NCI-H1417 (cell line): ENCODE measurements at places on chromosomes 1 and 21.

- DNase-seq = no peak
Observed at GRCh38 chr21:28655471-28655870, 337.2 kb downstream of the LTN1 start.

GRCh38 chr1:231214918-231215680 lies 25.9 kb upstream of the GNPAT start:
- DNase-seq = no peak

GRCh38 chr1:1629430-1630190 lies 2.4 kb upstream of the MMP23B start:
- no peak for DNase-seq

GRCh38 chr21:27067226-27067625 lies 100.3 kb upstream of the ADAMTS5 start:
- no peak for DNase-seq

- DNase-seq = peak; percentile 24
Observed at GRCh38 chr1:27071049-27071416, 58.4 kb upstream of the TENT5B start.

- no peak for DNase-seq
Observed at GRCh38 chr1:207494171-207494570, 1.8 kb upstream of the CR1 start.

DNA sequence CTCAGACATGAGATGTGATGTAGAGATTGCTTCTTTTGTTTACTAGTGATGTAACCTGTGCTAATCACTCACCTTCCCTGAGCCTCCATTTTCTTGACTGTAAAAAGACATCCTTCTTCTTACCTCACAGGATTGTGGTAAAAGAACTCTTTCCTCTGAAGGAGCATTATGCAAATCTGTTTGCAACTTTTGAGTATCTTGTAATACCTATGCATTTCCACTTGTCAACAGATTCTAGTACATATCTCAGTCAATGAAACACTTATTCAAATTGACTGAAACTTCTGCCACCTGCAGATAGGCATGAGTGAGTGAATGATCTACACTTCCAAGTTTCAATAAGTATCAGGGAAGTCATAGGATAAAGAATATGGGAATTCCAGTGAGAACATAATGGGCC lies 174.7 kb downstream of the HHIPL2 start:
- DNase-seq = no peak

DNA sequence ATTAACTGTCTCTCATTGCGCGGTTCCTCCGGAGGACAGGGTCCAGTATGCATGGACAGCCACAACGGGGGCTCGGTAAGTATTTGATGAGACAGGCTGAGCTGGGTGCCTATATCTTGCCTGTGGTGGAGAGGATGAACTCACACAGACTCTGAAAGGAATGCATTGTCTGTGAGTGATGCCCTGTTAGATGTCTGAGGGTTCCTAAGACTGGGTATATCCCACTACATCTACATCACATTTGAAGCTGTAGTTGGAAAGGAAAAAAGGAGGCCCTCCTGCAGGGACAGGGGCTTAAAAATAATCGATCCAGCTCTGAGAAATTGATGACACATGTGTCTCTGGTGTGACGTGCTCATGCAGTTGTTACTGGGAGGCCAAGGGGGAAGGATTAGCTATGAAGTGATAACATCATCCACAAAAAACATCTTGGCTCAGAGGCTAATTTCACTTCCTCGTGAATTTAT lies 1.9 kb downstream of the ADARB1 start:
- no peak for DNase-seq

GRCh38 chr1:153444078-153444477 lies 16.4 kb downstream of the S100A7 start:
- no peak for DNase-seq

GRCh38 chr1:15246960-15247614 lies at the start of gene FHAD1:
Gene FHAD1 (plus strand): TSS chr1:15247223. CDS start chr1:15251785, 4,562 bp downstream.
- peak; percentile 89 for DNase-seq

DNA sequence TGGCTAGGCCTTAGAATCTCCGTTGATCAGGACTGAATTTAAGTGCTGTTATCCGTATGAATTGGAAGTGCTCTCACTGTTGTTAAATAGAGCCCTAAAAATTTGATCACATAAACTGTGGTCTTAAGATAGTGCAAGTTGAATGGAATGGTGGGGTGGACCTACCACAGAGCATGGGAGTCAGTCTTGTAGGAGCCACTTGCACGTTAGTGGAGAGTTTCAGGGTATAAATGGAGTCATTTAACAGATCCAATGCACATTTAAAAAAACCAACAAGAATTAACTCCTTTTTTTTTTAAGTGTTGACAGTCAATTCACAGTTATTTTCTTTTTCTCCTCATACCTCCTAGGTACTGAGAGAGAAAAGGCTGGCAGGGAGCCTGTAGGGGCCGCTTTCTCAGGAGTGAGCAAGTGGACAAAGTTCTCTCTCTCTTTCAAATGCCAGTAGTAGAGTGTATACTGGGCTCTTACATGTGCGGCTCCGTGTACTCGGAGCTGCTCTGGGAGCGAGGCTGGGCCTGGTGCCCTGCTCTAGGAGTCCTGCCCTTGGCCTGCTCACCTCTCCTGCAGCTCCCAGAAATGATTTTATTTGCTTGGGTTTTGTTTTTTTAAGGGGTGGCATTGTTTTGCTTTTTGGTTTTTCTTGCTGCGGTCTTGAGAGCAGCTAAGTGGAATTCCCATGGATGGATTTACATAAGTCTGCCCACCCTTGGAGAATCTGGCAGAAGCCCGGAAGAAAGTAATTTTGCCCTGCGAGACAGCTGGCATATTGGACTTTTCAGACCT lies 91.3 kb downstream of the ATP5PO start:
- DNase-seq = no peak

- DNase-seq = no peak
Observed at GRCh38 chr1:219883400-219884332, 44.7 kb downstream of the SLC30A10 start.

- no peak for DNase-seq
Observed at GRCh38 chr1:208540724-208541123, 296.5 kb upstream of the PLXNA2 start.

DNA sequence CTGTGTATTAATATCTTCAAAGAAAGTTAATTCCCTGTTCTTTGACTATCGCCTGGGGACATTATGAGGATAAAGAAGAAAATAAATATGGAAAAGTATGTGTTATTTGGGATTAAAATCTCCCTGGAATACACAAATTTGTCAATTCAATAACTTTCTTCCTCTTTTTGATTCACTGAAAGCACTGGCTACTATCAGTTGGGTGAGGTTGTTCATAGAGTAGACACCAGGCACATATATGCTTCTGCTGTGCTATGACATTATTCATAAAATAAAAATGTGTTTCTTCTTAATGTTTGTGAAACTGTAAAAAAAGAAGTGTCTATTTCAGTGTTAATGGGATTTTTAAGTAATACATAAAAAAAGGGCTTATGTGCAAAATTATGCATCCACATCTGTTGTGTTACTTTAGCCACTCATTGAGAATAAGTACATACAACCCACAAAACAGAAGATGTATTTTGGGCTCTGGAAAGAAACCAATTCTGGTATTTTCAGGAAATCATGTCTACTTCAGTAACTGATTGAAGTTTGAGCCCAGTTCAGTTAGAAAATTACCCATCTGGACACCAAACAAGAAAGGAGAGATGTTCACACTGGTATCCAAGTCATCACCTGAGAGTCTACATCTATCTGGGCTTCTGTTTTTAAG lies 169.4 kb downstream of the GABPA start:
- DNase-seq = no peak

GRCh38 chr1:232404981-232405731 lies 224.8 kb downstream of the SIPA1L2 start:
- no peak for DNase-seq

- DNase-seq = no peak
Observed at GRCh38 chr1:87599569-87599968, 270.9 kb downstream of the LMO4 start.

DNA sequence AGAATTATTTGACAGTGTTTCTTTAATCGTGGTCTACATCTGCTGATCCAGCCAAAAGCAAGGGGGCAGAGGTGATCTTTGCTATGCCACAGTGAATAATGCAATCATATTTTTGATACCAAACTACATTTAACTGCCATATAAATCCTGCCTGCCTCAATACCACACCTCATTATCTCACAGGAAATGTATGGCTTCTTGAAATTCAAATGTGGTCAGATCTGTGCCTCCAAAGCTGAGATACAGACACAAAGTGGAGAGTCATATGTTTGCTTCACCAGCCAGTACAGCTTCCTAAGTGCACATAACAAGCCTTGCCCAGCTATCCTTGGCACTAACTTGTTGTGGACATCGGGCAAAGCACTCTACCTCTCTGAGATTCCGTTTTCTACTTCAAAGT lies 250.0 kb upstream of the NFIA start:
- DNase-seq = no peak

- DNase-seq = no peak
Observed at GRCh38 chr1:206719169-206719839, 34.6 kb downstream of the MAPKAPK2 start.

- no peak for DNase-seq
Observed at GRCh38 chr1:218718206-218718605, 373.1 kb downstream of the TGFB2 start.

- no peak for DNase-seq
Observed at GRCh38 chr1:27237112-27237511, 2.7 kb downstream of the WDTC1 start.

DNA sequence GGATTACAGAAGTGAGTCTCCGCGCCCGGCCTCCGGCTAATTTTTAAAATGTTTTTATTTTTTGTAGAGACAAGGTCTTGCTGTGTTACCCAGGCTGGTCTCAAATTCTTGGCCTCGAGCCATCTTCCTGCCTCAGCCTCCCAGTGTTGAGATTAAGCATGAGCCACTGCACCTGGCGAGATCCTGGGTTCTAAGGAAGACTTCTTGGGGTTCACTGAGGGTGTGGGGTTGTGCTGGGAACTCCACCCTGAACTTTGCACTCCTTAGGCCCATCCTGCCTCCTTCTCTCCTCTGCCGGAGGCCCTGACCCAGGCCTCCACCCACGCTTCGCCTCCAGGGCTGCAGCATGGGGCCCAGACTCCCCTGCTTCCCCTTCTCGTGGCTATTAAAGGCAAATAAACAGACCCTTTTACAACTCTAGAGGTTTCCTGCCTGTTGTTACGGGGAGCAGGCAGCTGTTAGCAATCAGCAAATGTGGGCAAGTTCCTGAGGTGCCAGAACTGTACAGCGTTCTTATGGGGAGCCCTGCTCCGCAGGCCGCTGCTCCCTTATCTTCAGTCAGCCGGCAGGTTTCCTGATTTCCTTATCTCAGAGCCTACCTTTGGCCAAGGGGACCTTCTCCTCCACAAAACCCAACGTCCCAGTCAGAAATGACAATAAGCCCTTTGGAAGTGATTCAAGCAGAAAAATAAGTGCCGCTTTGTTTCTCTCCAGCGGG lies 41.0 kb upstream of the LIN9 start:
- DNase-seq = no peak

DNA sequence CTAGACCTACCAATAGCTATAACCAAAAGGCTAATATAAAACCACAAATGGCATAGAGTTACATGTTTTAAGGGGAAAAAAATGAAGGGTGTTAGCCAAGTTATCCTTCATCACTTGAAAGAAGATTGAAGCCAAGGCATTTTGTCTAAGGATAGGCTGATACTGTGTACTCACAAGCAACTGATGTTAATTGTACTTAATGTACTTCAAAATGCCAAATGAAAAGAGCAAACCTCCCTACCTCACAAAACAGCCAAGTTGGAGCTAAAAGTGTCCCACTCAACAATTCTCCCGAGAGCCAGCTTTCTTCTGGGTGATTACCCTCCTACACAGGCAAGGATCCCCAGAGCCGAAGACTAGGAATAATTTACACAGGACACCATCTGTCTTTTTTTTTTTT lies 4.4 kb upstream of the IGSF3 start:
- DNase-seq = no peak

- DNase-seq = no peak
Observed at GRCh38 chr1:238061967-238062613, 171.4 kb upstream of the ZP4 start.
